Tibial artery (tissue), 4 donors: ENCODE measurements at places on chromosomes 11 and 22.

DNA sequence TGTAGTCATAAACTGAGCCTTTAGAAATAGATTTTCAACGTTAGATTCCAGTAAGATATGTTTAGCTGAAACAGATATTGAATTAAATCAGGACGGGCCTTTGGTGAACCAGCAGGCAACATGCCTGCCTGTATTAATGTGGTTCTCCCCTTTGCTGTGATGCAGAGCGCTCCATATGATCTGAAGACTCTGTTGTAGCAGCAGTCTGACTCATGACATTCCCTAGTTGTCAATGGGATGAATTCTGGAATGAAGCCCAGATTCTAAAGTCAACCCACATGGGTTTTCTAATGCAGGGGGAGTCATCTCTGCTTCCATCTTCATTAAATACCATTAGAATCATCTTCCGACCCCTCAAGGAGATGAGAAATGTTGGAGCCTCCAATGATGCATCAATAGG is 864.5 kb downstream of the NTM start:
- no peak overlapping the region for H3K4me3 ChIP-seq
- no peak overlapping the region for H3K27ac ChIP-seq
- no peaks in the 10 kb centered on the region for H3K36me3 ChIP-seq
- DNase-seq: no peak
- no peaks in the 10 kb centered on the region for H3K4me1 ChIP-seq

DNA sequence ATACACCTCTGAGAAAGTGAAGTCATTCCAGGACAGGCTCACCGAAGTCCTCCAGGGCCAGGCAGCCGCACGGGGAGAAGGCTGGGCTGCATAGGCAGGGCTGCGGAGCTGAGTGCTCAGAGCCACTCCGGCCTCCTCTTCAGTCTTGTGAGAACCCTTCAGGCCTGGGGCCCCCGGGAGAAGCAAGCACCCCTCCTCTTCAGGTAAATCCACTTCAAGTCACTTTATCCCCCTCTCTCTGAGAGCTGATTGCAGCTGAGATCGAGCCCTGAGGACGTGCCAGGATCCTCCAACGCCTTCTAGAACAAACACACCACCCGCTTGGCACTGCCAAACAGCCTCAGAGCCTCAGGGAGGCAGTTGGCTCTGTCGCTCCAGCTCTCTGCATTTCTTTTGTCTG is 1526.3 kb downstream of the BRD1 start:
- no peak overlapping the region for H3K27ac ChIP-seq
- peaks cover 7% of the 10 kb centered on the region for H3K27me3 ChIP-seq
- H3K36me3 ChIP-seq: no peaks in the 10 kb centered on the region

- no peaks in the 10 kb centered on the region for H3K4me1 ChIP-seq
- H3K27ac ChIP-seq: no peak overlapping the region
- no peak overlapping the region for H3K4me3 ChIP-seq
- H3K36me3 ChIP-seq: no peaks in the 10 kb centered on the region
- H3K27me3 ChIP-seq: no peaks in the 10 kb centered on the region
These were observed 35.8 kb downstream of the TNKS1BP1 start for GRCh38 chr11:57288771-57289579.

DNA sequence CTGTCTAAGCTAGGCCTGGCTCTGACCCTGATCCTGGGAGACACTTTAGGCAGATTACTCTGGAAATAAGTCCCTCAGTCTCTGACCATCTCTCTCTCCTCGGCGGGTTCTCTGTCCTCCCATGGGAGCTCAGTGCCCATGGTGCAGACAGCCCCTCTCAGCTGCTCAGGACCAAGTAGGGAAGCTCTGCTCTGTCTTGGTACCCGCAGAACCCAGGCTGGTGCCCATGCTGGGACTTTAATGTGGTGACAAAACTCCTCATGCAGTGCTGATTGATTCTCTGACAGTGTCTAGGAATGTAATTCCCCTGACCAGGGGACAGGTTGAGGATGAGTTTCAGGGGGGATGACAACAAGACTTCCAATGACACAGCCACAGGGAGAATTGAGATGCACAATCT is 30.3 kb upstream of the GGTLC2 start:
- H3K27me3 ChIP-seq: peaks cover 10% of the 10 kb centered on the region
- H3K4me3 ChIP-seq: no peak overlapping the region
- no peaks in the 10 kb centered on the region for H3K36me3 ChIP-seq

- H3K36me3 ChIP-seq: peaks cover 9% of the 10 kb centered on the region
- H3K27ac ChIP-seq: no peak overlapping the region
- H3K27me3 ChIP-seq: no peaks in the 10 kb centered on the region
- DNase-seq: no peak
- H3K4me1 ChIP-seq: peaks cover 7% of the 10 kb centered on the region
These were observed 9.6 kb downstream of the ANKK1 start for GRCh38 chr11:113397212-113397611.

DNA sequence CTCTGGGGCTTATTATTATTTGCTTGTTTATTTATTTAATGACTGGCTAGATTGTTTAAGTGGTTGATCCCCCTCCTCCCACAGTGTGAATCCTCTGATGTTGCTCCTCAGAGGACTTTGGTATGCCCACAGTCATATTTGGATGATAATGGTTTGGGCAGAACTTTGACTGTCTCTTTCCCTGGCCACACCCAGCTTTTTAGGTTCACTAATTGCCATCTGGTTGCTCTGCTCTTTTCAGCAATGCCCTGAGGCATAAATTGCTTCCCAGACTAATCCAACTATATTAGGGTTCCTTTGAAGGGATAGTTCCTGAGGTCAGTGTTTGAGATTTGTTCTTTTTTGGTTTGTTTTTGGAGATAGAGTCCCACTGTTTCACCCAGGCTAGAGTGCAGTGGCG is 99.3 kb upstream of the RRM1 start:
- no peaks in the 10 kb centered on the region for H3K27me3 ChIP-seq
- no peak overlapping the region for H3K27ac ChIP-seq

DNA sequence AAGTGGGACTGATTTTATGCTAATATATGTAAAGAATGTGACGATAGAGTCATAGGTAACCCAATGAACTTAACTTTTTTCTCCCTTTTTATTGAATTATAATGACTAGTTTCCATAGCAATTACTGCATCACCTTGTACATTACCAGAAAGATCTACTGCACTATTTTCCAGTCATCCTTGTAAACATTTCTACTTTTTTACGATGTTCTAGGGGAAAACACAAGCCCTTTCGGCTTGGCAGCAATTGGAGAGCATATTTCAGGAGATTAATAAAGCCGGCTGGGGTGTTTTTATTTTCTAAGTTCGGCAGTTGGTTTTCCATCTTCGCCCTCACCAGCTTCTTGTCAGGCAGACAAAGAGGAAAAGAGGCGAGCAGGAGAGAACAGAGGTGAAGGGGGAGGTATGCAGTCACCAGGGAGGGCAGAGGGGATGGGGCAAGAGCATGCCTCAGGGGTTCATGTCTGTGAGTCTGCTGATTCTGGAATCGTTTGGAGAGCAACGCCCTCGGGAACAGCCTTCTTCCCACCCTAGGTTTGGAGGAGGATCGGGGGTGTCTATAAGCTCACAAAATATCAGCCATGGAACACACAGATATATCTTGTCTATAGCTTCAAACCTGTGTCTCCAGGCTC is 476.4 kb downstream of the MIAT start:
- H3K4me3 ChIP-seq: no peak overlapping the region
- no peaks in the 10 kb centered on the region for H3K36me3 ChIP-seq
- DNase-seq: no peak
- H3K27me3 ChIP-seq: no peaks in the 10 kb centered on the region

- H3K27ac ChIP-seq: no peak overlapping the region
- DNase-seq: no peak
- no peak overlapping the region for H3K4me3 ChIP-seq
- no peaks in the 10 kb centered on the region for H3K27me3 ChIP-seq
- H3K4me1 ChIP-seq: peaks cover 54% of the 10 kb centered on the region
These were observed 2.4 kb upstream of the WT1 start for GRCh38 chr11:32437495-32438345.
